ENCODE measurements at places on chromosomes 4 and X.
A peak's percentile ranks its signal among the peaks of the same experiment; 100 is the strongest.

DNA sequence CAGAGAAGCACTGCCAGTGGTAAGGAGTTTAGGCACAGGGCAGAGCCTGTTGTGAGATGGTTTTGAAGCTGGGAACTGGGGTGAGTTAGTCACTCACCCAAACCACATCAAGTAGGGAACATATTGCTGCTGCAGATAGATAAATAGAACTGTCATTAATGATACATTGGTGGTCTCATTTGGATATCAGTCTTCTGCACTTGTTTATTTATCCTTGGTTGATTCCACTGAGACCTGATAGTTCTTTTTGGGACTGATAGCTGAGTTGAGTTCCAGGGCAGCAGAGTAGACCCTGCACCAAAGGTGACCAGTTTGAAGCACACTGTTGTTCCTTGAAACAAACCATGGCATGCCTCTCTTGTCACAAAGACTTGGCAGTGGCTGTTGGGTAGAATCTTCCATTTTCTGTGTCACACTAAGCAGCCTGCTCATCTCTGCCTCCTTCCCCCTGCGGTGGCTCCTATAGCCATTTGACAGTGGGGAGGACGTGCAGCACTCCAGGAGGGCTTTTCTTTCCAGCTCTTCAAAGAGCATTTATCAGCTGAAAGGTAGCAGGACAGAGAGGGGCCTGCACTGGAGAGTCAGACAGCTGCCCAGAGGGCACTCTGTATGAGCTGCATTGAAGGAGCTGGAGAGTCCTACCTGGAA is 59.7 kb upstream of the TMEM164 start:
- DNase-seq, result no peak

GRCh38 chr4:2470791-2471190 is 1.9 kb downstream of the RNF4 start:
- DNase-seq, result no peak

DNA sequence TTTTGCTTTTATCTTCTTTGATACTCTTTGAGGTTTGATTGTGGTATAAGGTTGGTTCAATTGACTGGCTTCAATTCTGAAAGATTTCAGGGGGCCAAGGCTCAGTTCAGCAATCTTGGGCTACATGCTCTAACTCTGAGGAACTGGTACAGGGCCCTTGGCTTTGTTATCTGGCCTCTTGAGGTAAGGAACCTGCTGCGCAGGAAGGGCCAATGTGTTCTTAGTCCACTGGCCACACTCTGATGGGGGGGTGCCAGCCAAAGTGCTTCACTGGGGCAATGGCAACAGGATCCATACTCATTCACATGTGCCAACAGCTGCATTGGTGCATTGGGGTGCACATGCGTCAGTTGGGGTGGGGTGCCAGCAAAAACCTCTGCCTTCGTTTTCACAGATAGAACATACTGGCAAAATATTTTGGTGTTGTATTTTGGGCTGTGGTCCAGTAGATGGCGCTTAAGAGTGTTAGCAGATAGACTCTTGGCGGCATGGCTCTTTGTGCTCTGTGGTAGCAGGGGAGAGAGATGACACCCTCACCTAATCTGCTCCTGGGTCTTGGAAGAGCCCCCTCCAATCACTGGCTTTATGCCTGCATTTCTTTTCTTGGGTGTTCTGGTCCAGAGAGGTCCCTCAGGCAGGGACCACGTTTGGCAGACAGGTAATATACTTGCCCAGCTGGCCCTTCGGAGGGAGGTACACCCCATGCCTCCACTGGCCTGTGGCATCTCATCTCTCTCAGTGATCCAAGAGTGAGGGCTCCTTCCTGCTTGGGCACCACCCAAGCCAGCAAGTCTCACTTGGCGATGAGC is 42.9 kb downstream of the NDST3 start:
- DNase-seq, result no peak

DNA sequence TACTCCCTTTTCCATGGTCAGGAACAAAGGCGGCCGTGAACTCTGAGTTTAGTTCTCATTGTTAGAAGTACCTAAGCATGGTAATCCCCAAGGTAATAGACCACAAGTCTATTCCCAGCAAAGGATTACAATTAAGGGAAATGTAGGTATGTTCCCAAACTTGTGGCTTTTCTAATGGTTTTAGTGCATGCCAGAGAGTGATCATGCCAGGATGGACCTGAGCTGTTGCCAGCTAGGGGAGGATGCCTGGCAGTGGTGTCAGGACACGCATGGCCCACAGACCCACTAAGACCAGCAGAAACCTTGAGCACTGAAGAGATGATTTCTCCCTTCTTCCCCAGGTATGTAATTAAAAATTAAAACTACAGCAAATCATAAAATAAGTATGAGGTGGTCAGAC is 60.8 kb downstream of the COQ2 start:
- DNase-seq, result no peak

DNA sequence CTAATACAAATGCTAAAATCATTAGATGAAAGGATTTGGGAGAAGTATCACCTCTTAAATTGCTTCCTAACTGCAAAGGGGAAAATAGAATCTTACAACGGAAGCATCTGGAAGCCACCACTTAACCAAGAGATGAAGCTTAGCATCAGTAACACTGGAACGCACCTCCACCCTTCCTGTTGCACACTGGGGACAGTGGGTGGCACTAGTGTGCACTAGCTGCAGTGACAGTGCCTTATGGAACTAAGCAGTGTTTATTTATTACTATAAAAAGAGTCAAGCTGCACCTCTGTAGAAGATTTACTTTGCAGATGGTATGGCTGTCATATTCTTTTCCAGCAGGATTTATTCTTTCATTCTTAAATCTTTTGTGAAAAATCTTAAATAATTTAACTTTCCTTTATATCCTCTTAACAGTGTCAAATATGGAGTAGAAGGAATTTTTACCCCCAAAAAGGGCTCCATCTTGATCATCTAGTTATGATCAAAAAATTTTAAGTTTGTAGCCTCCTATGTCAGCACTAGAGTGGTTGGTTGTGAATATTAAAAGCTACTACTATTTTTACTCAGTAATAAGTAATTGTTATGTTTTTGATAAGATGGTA is 76.7 kb downstream of the SCD5 start:
- DNase-seq, result peak; percentile 42

DNA sequence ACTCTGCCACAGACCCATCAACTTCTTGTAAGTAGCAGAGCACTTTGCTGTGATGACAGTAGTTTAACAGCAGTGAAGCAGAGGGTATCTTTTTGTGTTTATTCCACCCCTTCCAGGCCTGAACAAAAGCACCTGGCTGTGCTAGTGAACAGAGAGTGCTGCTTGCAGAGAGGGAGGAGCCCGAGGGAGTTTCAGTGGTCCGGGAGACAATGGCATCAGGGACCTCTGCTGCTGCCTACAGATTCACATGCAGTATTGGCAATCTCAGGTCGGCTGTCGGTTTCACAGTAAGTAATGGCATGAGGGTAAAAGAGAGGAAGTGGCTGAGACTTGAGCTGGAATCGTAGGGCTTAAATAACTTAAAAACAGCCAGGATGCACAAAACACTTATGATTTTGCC is 755.8 kb downstream of the RPA4 start:
- DNase-seq, result no peak

GRCh38 chr4:56405016-56405415 is 17.7 kb upstream of the AASDH start:
- no peak for DNase-seq

GRCh38 chr4:113086172-113086695 is 36.8 kb downstream of the ANK2 start:
- no peak for DNase-seq

DNA sequence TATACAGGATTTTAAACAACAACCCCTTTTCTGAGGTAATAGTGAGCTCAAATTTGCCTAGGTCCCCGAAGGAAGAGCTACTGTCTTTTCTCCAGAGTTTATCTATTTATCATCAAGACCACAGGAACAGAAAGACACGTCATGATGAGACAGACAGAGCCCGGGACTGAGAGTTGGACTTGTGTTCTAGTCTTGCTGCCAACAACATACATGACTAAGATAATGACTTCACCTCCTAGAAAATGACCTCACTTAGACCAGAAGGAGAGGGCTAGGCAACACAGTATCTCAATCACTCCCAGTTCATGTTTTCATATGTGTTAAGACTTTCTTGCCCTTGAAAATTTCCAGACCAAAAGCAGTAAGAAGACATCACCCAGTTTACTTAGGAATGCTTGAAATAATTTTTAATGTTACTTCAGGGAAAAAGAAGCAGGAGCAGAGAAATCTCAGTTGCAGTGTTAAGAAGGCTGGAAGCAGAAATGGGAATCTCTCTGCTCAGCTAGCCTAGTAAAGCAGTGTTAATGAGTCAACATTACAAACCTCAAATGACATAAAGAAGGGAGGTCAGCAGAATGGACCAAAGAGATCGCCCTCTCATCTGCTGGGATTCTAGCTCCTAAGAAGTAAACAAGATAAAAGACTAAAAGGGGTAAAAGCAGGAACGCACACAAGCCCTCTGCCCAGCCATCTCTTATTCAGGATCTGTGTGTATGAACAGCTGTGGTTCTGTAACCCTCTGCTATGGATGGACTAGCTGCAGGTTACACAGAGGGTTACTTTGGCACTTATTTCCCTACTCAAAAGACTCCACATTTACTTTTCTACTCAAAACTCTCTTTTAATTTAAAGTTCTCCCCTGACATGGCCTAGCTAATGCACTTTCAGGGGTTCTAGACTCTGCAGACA is 24.8 kb downstream of the PDGFC start:
- no peak for DNase-seq

DNA sequence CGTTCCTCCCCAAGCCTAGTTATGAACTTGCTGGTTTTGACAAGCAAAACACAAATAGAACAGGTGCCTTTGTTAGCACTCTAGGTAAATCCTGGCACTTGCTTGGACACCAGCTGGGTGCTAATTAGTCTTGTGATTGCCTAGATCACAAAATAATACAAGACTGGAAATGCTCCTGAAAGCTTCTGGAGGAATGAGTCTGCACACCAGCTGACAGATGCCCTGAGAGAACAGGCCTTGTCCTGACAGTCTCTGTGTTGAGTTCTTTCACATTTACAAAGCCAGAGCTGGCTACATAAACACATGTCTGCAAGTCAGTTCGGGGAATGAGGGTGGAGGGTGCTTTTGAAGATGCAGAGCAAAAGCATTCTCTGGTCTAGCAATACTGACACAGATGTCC is 93.8 kb downstream of the ELOVL6 start:
- DNase-seq, result no peak

DNA sequence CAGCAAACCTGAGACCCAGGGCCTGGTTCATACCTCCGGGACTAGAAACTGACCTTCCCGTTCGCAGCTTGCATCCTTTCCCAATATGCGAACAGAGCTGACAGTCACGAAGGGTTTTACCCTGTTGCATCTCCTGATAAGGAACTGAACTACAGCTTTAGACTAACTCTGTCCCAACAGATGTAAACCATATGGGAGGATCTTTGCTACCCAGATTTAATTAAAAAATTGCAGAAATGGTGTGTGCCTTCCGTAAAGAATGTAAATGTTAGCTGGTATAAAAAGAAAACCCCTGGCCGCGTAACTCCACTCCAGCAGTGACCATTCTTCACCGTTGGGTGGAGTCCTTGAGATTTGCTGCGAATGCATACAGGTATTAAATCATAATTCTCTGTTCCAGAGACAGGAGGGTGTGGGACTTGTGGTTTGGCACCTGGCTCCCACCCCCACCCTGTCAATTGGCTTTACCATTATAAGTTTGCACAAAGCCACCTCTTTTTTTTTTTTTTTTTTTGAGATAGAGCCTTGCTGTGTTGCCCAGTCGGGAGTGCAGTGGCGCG is 40.6 kb upstream of the SORCS2 start:
- no peak for DNase-seq

- DNase-seq, result no peak
These were observed 48.3 kb upstream of the MAB21L2 start for GRCh38 chr4:150533673-150534072.

DNA sequence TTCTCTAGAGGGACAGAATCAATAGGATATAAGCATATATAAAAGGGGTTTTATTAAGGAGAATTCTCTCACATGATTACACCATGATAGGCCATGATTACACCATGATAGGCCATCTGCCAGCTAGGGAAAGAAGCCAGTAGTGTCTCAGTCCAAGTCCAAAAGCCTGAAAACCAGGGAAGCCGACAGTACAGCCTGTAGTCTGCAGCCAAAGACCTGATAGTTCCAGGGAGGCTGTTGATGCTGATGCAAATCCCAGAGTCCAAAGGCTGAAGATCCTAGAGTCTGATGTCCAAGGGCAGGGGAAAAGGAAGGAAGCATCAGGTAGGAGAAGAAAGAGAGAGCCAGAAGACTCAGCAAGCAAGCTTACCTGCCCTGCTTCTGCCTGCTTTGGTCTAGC is 411.3 kb upstream of the EMCN start:
- DNase-seq, result no peak

DNA sequence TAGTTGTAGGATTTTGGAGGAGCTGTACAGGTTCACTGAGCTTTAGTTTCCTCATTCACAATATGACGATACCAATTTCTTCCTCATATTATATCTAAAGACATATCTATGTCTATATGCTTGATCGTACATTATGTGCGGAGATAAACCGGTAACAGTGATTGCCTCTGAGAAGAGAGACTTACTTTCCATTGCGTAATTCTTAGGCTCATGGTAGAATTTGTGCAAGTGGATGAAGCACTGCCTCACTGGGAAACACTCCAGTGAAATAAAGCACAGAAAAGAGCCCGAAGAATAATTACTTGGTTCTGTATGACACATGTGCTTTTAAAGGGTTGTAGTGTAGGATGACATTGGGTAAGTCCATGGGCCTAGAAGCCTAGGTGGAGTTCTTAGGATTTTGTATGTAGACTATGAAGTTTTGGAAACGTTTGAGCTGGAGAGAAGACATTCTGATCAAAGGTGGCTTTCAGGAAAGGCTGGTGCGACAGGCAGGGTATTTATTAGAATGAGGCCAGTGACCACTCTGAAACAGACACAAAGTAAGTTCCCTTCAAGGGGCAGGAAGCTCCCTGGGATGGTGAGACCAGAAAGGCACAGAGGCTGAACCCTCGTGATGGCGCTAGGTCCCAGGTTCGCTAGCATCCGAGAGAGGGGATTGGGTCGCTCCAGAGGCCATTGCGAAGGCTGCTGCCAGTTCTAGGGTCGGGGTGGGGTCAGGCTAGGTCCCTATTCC is 649 bp upstream of the VBP1 start:
- DNase-seq, result no peak

- no peak for DNase-seq
These were observed 13.2 kb downstream of the EFHC2 start for GRCh38 chrX:44330227-44330626.
